Daoy (cell line): ENCODE measurements at places on chromosomes 11 and 22. TPM values are rescaled to one million over a fixed set of nuclear protein-coding genes. Genes with fewer than 3 reads are reported as not detected.
A peak's percentile ranks its signal among the peaks of the same experiment; 100 is the strongest.

DNA sequence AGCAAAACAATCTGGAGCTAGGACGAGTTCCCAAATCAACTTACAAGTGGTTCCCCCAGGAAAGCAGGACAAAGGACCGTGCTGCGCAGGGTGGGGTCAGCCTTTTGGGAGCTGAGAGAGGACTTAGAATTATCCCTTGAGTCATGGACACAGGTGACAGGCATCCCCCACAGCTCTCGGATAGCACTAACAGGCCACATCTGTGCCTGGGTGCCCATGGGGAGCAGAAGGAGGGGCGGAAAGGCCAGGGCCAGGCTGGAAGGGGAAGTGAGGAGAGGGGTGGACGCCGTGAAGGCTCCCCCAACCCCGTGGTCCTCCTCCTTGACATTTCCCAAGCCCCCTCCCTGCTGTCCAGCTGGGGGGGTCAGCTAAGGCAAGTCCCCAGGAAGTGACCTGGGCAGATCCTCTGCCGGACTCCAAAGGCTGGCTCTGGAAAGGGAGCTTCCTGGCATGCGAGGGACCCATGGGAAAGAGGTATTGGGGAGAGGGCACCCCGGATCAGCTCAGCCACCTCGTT lies 31.6 kb upstream of the A4GALT start:
- no peak for DNase-seq

Gene SDHAF2
- total RNA-seq = 46.7 and 61.0 TPM in 2 replicates

Gene RFPL2
- not detected in 2 replicates for total RNA-seq

DNA sequence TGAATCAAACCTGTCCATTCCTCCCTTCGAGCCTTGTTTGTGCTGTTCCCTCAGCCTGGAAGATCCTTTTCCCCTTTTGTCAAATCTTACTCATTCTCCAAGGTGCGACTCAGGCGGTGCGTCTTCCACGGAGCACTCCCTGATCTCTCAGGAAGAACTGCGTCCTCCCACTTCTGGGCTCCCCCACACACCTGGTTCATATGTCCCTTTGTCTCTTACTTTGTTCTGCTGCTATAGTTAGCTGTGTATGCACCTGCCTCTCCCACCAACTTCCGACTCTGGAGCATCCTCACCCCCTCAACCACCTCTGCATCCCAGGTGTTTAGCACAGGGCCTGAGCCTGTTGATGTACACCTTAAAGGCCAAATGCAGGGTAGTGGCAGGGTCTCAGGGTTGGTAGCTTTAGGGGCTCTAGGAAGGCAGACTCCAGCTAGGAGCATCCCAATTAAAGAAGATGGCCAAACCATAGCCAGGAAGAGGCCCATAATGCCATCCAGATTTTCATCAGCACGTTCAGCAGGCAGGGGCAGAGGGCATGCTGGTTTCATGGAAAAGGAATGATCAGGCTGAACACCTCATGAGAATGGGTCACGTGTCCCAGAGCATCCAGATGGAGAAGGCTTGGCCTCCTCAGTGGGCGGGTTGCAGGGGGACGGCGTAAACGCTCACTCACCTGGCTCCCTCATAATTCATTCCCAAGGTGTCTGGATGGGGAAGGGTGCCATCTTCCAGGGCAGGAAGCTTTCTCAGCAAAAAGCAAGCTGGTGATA lies 20.1 kb downstream of the PTPN5 start:
- DNase-seq = no peak

DNA sequence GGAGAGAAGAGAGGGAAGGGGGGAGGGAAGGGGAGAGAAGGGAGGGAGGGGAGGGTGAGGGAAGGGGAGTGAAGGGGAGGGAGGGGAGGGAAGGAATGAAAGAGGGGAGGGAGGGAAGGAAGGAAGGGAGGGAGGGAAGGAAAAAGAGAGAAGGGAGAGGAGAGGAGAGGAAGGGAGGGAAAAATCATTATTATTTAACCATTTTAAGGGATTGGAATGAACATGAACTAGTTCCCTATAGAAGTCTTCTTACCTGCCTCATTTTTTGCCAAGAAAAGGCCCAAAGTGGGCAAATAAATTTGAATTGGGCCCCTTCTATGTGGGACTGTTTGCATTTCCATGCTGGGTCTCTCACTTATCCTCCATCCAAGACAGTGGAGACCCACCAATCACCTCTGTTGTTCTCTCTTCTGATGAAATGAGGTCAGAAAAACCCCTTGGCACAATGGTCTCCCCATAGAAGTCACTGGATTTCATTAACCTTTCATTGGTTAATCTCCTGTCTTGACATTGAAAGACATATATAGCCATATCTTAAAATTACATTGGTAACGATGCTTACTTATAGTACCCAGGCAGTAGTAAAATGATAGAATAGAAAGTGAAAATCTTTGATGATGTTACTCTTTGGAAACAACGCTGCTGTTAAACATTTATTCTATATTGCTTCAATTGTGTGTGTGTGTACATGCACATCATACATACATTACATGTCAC lies 80.1 kb upstream of the ASPHD2 start:
- no peak for DNase-seq

GRCh38 chr22:27799015-27799826 lies 2.3 kb downstream of the MN1 start:
- DNase-seq = no peak

DNA sequence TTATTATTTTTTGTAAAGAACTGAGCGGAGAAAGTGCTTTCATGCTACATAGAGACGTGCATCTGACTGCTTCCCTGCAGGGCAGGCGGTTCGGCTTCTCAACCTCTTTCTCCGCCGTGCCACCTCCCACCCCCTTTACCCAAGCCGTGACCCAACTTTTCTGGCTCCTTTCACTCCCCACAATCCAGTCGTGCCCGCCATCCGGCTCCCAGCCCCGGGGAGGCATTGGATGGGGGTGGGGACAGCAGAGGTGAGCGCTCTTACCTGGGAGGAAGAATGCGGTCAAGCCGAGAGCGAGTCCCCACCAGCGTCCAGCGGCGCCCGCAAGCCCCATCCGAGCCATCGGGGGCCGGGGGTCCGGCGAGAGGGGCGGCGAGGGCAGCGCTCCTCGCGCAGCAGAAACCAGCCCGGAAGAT lies 781 bp downstream of the NECTIN1 start:
- DNase-seq = no peak

DNA sequence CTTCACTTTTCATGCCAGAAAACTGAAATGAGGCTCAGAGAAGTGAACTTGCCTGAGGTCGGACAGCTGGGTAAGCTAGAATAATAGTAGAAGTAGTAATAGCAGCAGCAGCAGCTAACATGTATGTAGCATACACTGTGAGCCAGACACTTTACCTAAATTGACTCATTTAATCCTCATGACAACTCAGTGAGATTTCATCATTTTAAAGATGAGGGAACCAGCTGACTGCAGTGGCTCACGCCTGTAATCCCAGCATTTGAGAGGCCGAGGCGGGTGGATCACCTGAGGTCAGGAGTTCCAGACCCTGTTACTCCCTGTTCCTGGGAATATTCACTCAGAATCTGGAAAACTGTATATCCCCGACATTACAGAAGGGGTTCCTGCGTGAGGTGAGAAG lies 154.5 kb downstream of the DBX1 start:
- no peak for DNase-seq

Gene TNKS1BP1
- 16.2 and 17.8 TPM in 2 replicates for total RNA-seq

DNA sequence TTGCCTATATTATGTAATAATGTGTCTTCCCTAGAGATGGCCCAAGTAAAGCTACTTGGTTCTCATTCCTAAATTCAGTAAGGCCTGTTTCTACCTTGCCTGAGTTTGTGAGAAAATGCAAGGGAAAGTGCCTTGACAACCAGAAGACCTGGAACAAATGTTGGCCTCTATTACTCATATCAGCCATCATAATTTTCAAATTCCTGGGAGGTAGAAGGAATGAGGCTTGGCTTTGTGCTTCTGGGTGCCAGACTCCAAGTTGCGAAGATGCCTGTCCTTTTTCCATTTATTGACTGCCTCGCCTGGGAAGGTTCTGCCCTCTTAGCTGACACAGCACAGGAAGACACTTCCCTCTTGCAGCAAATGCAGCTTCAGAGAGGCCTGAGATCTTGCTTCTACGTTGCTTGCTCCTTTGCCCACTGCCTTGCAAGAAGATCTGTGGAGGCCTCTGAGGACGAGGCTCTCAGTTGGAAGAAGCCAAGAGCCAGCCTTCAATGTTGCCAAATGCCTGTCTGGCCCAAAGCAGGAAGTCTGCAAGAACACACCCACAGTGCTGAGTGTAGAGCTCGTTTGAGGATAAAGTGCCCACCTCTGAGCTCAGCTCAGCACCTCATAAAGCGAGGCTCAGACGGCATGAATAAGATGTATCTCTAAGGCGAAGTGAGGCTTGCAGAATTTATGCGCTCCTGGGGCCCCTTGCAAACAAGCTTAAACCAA lies 120.1 kb downstream of the GALNT18 start:
- no peak for DNase-seq

Gene SNX32
- 0.39 TPM in 1 of 2 replicates, not detected in the other for total RNA-seq

DNA sequence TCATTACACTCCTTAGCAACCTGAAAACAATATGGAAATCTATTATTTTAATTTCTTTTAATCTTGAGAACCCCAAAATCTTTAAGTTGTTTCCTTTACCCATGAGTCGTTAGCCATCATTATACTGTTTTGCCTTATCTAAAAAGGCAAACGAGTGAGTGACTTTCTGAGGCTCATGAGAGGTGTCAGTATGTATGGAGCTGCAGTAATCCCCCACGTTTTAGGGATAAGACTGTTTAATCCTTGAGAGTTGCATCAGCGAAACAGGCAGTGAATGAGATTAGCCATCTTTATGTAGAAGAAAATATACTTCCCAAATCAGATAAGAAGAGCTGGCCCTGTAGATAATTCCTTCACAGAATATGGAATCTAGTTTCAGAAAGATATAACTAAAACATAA lies 1147.0 kb downstream of the DLG2 start:
- no peak for DNase-seq

GRCh38 chr22:38655519-38656255 lies 505 bp downstream of the FAM227A start:
- DNase-seq = peak; percentile 17

GRCh38 chr11:88105526-88105925 lies 69.7 kb downstream of the RAB38 start:
- no peak for DNase-seq

Gene CCDC73
- total RNA-seq = not detected in 2 replicates

DNA sequence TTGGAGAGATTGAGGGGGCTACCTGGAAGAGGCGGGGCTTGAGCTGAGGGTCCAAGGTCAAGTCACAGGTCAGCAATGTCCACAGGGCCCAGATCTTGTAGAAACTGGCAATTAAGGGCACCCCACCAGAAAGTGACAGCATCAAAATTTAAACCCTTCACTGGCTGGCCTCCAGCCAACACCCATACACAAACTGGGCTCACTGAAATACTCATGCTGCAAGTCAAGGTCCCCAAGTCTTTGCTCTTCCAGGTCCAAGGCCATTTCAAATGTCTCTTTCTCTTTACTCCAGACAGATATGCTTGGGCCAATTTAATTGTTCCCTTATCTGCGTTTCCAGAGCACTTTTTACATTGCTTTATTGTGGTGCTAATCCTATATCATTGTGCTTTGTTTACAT lies 36.4 kb downstream of the LMO2 start:
- DNase-seq = no peak

DNA sequence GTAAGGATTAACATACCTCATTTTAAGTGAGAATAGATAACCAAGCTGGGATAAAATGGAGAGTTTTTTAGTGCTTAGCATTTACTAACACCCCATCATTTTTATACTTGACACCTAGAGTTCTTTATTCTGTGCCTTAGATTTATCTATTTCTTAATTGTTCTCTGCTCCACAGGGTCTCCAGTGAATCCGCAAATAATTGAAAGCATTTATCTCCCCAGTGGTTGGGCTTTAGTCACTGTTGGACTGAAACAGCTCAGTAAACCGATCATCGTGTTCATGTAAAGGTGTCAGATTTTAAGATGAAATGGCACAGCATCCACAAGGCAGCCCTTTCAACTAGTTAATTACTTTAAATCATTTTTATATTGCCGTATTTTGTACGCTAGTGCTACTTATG lies 17.8 kb upstream of the GRIA4 start:
- DNase-seq = no peak

GRCh38 chr11:61830237-61831105 lies 2.4 kb downstream of the FADS2 start:
- DNase-seq = no peak

DNA sequence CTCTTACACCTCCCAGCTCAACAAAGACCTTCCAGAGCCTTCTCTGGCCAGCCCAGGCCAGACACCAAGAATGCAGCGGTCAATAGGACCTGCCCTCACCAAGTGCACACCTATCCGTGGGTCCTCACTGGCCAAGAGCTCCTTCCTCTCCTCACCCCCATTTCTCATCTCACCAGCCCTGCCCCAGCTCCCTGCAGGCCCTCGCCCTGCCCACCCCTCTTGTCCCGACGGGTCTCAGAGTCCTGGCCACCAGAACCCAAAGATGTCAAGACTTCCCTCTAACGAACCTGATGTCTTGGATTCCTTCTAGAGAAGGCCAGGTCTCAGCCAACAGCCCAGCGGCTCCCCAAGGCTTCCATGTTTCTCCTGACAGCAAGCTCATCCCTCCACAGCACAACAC lies 43.6 kb downstream of the IGF2 start:
- DNase-seq = no peak

DNA sequence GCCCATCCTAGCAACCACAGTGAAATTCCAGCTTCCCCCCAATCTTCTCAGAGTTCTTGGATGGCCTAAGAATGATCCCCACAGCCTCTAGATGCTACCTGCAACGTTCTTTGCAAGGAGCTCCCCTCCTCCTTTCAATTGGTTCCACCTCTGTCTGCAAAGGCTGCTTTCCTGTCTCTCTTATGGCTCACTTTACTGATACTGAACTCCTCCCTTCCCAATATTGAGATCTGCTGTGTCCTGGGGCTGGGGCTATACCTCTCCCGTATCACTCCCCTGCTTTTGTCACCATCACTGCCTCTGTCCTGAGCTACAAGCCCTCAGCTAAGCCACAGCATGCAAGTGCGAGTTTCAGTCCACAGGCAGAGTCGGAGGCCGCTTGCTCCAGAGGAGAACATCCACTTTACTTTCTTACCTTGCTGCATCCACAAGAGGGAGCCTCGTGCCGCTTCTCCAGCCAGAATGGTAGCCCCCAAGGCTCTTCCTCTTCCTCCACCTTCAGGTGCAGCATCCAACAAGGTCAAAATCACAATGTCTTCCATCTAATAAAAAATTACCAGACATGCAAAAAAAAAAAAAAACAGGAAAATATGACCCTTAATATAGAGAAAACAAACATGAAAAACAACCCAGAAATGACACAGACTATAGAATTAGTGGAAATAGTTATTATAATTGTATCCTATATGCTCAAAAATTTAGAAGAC lies 48.6 kb upstream of the TMEM45B start:
- peak; percentile 52 for DNase-seq

Gene MADD
- 15.9 and 17.0 TPM in 2 replicates for total RNA-seq

GRCh38 chr11:76859708-76860227 lies 950 bp upstream of the ACER3 start:
- DNase-seq = no peak

Gene ABTB2
- total RNA-seq = 9.3 and 11.4 TPM in 2 replicates
